ENCODE measurements at places on chromosomes 4 and X. TPM values are rescaled to one million over a fixed set of nuclear protein-coding genes. Genes with fewer than 3 reads are reported as not detected.

The ZNF674 gene
- total RNA-seq: 6.1 TPM

The SAT1 gene
- 350 TPM for total RNA-seq

GRCh38 chr4:106803083-106803482 is 233.0 kb downstream of the DKK2 start:
- no peaks in the 10 kb centered on the region for H3K36me3 ChIP-seq
- H3K27me3 ChIP-seq: no peaks in the 10 kb centered on the region
- DNase-seq: no peak
- no peak overlapping the region for H3K27ac ChIP-seq

The PPP2R2C gene
- total RNA-seq: 0.49 TPM
